ENCODE measurements at places on chromosomes 6 and 20.

DNA sequence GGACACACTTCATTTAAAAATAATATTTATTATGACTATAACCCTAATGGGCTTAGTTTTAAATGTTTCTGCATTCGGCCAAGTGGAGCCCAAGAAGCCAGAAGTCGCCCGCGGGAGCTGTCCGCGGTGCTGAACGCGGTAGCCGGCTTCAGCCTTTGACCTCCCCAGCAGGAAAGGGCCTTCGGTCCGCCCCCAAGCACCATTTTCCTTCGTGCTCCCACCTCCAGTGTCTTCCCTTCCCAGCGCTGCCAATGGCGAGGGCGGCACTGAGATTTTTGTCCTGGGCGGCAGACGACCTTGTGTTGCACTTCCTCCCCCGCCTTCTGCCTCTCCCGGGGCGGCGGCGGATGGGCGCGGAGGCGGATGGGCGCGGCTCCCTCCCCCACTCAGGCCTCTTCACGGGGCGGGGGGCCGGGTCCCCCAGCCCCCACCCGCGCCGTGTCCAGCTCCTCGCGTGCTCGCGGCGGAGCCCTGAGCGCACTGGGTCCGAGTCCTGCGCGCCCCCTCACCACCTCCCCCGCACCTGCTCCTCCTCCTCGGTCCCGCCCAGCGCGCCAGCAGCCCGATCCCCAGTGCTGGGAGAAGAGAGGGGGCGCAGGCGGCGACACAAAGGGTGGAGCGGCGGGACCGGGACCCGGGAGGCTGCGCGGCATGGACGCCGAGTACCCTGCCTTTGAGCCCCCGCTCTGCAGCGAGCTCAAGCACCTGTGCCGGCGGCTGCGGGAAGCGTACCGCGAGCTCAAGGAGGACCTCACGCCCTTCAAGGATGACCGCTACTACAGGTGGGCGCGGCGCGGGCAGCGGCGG lies 23.6 kb upstream of the TMEM181 start:
- peak; percentile 47 for DNase-seq

DNA sequence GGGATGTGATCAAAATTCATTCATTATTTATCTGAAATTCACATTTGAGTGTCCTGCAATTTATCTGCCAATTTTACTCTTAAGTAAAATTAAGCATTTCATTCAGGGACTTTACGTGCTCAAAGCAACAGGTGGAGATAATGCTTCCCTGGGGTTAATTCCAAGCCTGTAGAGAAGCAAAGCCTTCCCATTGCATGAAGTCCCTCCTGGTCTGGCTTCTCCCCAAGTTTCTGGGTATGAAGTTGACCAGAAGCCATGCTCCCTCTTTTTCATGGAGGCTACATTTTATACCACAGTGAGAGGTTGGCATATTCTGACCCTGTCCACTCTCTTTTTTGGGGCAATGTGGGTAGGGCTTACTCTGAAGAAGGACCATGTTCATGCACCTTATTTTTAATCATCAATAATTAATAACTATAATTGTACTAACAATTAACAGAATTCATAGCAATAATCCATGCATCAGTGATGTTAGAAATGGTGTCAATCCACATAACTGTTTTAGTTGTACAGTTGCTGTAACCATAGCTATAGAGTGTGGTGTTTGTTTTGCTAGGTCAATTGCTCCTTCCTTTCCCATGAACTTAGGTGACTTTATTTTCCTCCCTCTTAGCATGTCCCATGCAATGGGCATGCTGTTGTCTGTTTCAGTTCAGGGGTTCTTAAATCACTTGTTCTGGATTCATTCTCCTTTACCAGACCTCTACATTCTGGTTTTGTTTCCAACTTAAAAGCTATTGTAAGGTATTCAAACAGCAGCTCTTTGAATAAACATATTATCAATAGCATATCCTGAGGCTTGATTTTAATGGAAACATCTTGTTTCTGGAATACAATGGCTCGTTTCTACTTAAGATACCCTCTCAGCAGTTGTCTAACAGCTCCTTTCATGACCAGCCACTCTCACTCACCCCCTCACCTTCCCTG lies 1.5 kb downstream of the LAMA4 start:
- no peak for DNase-seq

DNA sequence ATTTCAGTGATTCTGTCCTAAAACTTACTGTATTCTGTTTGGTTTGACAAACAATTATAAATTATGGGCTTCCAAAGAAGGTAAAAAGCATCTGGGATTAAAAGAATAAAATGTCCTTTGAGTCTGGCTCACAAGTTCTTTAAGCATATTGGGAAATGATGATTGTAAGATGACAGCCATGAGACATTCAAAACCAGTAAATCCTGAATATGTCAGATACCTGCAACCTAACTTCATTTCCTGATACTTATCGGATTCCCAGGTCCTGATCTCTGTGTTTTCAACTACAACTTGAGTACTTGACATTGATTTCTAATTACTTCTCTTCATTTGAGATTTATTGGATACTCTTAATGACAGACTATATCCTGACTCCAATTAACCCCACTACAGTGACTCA lies 446.6 kb downstream of the GRIK2 start:
- no peak for DNase-seq

GRCh38 chr20:9575836-9576235 lies 61.4 kb downstream of the LAMP5 start:
- no peak for DNase-seq

DNA sequence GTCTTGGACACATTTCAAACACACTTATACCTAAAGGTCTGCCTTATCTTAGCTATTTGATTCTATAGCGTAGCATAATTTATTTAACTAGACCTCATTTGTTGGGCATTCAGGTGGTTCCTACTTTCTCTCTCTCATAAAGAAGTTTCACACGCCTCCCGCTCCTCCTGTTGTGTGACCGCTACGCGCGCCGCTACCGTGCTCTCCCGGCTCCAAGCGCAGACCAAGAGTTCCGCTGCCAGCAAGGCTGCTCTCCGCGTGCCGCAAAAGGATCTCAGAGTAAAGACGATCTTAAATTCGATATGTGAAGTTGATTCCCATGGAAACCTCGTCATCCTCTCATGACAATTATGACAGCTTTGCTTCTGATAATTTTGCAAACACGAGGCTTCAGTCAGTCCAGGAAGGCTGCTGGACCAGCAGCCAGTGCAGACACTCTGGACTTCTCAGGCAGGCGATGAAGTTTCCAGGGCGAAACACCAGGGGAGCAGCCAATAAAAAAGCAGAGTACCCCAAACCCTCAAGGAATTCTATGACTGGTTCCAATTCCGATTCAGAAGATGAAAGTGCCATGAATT lies 20.4 kb downstream of the PRSS16 start:
- no peak for DNase-seq

GRCh38 chr6:157999168-158000051 lies 17.7 kb downstream of the SYNJ2 start:
- no peak for DNase-seq

DNA sequence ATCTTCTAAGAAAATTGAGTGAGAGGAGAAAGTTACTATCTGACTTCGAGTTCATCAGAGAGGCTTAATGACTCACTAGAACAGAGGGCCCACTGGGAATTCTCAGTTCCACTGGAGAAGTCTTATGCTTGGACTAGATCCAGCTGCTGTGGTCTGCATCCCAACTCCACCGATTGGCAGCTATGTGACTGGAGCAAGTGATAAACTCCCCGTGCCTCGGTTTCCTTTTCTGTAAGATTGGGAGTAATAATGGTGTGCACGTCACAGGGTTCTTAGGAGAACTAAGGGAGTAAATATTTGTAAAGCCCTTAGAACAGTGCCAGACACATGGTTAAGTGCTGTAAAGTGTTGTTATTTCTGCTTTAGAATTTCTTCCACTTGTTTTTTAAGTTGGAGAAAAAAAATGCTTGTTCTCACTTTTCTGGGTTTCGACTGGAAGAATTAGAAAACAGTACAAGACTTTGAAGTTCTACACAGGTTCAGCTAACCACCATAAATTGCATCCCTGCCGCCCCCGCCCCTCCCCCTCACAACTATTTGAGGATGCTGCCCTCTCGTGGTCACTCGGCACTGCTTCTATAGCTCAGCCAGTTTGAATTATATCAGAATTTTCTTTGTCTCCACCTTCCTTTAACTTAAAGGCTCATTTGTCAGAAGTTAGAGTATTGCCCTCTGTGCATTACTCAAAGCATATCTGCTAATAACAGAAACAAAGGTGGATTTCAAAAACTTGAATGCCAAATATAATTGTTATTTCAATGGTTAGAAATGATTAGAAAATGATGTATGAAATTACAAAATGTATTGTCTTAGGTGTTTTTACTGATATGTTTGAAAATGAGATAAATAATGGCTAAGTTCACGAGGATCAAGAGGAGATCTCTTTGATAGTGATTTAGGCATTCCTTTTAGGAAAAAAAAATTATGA lies 95.0 kb upstream of the IFNGR1 start:
- peak; percentile 77 for DNase-seq

GRCh38 chr20:36591281-36591680 lies 14.3 kb upstream of the RAB5IF start:
- DNase-seq: no peak

- DNase-seq: no peak
Measured at GRCh38 chr6:4364711-4365110, 229.3 kb upstream of the ECI2 start.

DNA sequence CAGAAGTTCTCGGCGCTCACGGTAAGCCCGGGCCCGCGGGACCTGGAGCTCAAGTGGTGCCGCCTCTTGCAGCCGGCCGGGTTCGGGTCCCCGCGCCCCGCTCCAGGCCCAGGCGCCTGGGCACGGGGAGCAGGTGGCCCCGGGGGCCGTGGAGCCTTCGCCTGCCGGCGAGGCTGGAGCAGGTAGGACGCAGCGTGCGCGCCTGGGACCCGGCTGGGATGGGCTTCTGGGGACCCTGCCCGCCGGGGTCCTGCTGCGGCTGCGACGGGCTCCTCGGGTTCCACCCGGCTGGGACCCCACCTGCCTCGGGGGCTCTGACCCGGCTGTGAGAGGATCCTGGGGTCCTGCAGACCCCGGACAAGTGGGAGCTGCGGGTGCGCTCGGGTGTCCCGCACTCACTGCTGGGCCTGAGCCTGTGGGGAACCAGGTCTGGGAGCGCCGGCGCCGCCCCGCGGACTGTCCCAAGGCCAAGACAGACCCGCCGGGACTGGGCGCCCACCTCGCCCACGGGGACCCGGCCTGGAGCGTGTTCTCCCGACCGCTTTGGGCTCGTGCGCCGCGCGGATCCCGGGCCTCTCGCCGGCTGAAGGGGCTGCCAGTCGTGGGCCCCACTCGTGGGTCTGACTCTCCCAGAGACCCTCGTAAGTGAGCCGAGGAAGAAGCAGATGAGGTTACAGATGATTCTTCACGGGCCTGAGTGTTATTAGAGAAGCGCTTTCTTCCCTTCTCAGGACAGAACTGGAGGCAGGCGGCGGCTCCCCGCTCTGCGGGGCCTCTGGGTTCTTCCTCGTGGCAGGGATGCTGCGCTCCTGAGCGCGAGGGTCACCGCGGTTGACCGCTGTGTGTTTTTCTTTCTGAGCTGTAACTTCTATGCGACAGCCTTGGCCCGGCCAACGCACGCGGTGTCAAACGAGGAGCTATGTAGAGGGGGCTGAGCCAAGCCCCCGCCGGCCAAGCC lies 729 bp downstream of the SMOC2 start:
- DNase-seq: no peak

DNA sequence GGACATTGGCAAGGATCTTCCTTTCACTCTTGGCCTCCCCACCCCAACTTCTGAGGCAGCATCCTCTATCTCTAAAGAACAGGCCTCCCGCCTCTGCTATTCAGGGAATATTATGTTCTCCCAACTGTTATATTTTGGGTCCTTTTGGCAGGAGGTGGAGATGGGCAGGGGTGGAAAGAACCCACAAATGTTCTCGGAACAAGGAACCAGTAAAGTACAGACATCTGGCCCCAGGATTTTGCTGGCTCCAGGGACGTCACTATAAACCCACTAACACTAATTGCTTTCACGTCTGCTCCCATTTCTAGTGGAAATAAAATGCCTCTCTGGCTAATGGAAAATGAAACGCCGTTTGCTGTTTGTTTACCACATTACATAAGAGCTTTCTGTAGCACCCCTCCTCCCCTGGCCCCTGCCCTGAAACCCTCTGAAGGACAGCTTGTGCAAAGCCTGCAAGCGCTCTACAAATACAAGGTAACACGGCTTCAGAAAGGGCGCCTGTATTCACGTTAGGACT lies 77.7 kb upstream of the TBC1D7 start:
- DNase-seq: no peak

- no peak for DNase-seq
Measured at GRCh38 chr6:129050086-129050485, 167.1 kb downstream of the LAMA2 start.

DNA sequence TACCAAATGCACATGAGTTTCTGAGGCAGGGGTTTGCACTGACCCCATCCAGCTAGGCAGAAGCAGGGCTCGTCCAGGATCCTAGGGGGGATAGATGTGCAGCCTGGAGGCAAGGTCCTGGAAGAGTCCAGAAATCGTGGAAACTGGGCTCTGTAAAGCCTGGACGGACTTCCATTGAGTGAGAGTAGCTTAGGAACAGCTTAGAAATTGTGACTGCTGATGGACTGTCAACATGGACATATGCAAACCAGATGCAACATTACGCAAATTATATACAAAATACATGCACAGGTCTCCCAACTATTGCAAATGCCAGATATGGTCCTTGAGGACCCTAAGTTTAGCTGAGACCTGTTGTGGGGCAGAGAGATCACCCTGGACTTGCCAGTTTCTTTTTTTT lies 4.8 kb upstream of the EMILIN3 start:
- no peak for DNase-seq

- DNase-seq: no peak
Measured at GRCh38 chr6:126657561-126658175, 317.8 kb downstream of the CENPW start.

GRCh38 chr20:24546232-24546892 lies 76.9 kb downstream of the SYNDIG1 start:
- DNase-seq: no peak

DNA sequence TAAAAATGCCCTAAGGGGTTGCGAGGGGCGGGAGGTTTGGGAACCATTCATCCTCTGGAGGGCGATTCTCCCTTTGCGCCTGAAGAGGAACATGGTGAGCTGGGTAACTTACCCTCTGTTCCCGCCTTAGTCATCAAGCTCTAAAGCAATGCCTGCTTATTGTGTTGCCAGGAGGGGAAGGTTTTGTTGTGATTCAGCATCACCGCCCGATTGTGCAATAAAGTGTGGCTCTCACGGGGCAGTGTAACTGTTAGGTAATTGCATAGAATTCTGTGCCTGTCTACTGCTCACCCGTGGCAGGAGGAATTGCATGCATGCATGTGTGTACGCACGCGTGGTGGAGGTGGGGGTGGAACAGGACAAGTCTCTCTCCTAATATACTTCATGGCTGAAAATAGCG lies 95.5 kb upstream of the AGPAT4 start:
- DNase-seq: no peak

- no peak for DNase-seq
Measured at GRCh38 chr20:44701118-44701857, 13.9 kb upstream of the CCN5 start.

Measured in activated CD4-positive, alpha-beta T cell treated with anti-CD3 and anti-CD28 coated beads for 4 hours (primary cell).